ENCODE measurements at places on chromosomes 11 and 22.

DNA sequence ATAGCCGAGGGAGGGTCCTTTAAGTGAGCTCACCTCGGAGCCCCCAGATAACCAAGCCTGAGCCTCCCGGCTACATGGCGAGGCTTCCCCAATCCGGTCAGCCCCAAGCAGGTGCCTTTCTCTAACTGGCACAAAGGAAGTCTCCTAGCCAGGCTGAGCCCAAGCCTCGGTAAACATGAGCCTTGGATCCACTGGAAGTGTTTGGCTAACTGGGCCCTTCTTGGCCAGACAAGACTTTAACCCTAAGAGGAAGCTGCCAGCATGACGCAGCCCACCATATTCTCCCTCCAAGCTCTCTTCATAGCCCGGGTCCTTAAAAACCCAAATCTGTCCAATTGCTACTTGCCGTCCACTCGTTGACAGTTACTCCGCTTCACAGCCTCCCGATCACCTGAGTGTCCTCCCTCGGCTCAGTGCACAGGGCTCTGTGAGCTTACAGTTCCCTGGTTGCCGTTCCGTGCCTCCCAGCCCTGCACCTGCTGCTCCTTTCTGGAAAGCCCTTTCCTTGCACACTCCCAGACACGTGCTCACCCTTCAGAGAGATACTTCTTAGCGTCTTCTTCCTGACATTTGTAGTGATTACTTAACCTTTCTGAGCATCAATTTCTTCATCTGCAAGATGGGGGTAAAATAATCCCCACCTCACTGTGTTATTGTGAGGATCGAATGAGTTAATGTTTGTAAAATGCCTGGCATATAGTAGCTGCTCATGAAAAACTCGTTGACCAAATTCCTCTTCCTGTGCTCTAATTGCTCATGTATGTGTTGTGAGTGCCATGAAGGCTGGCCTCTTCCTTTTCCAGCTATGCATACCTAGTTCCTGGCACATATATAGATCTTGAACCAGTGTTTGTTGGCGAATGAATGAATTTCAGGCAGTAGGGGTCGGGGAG lies 25.6 kb downstream of the TXN2 start:
- peak; percentile 27 for DNase-seq

GRCh38 chr11:96284917-96285316 lies 58.1 kb downstream of the MAML2 start:
- DNase-seq: no peak

- DNase-seq: no peak
Measured at GRCh38 chr11:111324277-111324720, 26.0 kb downstream of the POU2AF3 start.

DNA sequence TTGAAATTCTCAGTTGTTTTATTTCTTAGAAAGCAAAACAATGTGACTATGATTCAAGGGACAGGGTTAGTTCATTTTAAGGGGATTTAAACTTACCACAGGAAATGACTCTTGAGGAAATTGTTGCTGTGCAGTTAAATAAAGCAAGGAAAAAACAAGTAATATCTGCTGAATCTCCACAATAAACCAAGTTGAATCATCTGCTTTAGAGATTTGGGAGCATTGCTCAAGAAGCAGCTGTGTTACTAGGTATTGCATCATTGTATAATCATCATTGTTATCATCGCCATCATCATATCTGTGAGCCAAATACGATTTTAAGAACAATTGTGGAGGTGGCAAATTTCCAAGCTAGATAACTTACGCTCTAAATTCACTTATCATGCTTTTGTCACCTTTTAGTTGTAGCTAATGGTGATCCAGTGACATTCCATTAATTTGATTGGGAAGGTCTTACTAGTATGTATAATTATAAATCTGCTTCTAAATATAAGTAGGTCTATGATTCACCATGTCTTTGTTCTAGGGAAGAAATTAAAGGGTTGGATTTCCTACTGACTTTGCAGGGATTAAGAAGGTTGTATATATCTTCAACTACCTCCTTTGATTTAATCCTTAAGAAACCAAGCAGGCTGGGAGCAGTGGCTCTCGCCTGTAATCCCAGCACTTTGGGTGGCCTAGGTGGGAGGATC lies 19.9 kb downstream of the MMP10 start:
- DNase-seq: peak; percentile 23

DNA sequence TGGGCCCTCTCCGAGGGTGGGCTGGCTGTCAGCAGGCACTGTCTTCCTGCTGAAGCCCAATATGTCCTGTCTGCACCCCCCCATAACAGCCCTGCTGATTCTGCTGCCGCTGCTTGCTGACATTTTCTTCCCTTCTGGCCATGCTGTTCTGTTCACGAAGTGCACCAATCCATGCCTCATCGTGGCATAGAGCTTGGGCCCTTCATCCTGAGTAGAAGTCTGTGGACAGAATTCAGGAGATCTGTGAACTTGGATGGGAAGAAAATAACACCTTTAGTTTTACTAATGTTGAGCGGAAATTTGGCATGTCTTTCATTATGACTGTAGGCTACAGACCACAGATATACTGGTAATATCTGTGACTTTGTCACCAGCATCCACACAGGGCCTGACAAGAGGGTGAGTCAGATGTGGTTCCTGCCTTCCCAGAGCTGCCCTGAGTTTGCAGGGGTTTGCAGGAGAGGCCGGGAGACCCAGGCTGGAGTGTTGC lies 14.1 kb upstream of the KIAA0930 start:
- DNase-seq: no peak

- DNase-seq: no peak
Measured at GRCh38 chr22:30871391-30872284, 96.9 kb downstream of the MORC2 start.
